Psoas muscle (tissue), 8 donors: ENCODE measurements at places on chromosomes 11 and 22. TPM values are rescaled to one million over a fixed set of nuclear protein-coding genes. Genes with fewer than 3 reads are reported as not detected.

The CASP5 gene
- not detected for total RNA-seq

The H19 gene
- total RNA-seq = 2,069 TPM

The OR4A16 gene
- total RNA-seq = not detected

The ASCL2 gene
- not detected for total RNA-seq

The NAV2 gene
- 2.9 TPM for total RNA-seq

The C22orf15 gene
- total RNA-seq = not detected

The APOBEC3B gene
- total RNA-seq = not detected

The ARRB1 gene
- 17.3 TPM for total RNA-seq

The DEUP1 gene
- not detected for total RNA-seq

The FOLR1 gene
- total RNA-seq = not detected

The DEFB108B gene
- total RNA-seq = not detected
